ENCODE measurements at places on chromosomes 11 and 22.

DNA sequence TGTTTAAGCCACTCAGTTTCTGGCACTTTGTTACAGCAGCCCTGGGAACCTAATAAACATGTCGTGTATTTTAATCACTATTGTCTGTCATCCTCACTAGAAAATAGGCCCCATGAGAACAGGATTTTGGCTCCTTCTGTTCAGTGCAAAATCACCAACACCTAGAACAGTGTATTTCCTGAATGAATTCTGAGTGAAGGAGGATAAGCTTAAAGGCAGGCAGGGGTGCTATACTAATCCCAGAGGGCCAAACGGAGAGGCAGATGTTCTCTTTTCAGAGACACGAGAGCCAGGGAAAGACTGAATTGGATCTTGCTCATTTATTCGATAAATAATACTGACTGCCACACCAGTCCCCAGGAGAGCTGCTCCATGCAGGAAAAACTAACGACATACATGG lies 10.4 kb downstream of the SMCO4 start:
- no peak for DNase-seq

DNA sequence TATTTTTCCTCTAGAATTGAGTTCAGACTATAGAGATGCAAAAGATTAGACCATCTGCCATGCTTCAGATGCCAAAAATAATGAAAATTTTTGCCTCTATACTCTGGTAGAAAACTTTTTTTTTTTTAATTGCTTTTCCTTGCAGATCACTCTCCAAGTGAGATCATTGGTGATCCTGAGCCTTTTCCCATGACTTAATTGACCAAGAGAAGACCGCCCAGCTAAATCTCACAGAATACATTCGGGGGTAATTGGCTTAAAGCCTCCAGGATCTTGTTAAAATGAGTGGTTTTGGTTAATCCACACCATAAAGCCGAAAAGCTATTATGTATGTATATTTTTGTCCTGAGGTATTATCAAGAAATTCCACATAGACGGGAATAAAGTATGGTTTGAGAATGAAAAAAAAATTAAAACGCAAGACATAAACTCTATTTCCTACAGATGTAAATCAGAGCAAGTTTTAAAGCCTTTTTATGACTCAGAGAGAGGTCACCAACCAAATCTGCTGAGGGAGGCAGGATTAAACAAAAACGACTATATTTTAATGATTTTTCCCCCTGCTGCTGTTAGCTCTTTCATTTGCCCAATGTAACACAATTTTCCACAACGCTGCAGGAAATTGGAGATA lies 64.0 kb downstream of the PARVA start:
- no peak for DNase-seq

- DNase-seq: no peak
Observed at GRCh38 chr11:18471995-18472394, 16.3 kb downstream of the LDHAL6A start.

GRCh38 chr22:23376256-23376655 lies 195.9 kb downstream of the BCR start:
- DNase-seq: no peak

GRCh38 chr11:78708388-78708787 lies 133.7 kb upstream of the NARS2 start:
- DNase-seq: no peak

DNA sequence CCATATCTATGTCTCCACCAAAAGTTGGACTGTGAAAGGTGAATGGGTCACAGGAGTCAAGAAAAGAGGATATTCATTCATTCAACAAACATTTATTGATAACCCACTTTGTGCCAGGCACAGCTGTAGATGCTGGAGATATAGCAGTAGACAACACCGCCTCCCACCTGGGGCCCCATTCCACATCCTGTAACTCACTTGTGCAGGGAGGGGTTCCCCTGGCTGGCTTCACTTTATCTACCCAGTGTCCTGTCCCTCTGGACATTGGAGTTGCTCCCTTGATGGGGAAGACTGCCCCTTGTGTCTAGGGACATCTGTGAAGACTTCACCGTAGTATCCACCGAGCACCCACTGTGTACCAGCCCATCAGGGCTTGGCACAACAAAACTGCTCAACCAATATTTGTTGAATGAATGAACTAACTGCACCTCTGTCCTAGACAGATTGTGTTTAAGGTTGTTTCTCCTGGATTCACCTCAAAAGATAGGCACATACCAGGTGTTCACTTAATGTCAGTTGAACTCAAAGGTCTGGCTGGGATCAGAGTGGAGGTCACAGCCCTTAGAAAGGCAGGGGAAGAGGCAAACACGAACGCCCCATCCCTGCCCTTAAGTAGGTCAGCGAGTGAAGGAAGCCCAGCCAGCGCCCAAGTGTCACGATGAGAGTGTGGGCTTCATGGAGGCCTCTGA lies 1.4 kb upstream of the OVOL1 start:
- no peak for DNase-seq

DNA sequence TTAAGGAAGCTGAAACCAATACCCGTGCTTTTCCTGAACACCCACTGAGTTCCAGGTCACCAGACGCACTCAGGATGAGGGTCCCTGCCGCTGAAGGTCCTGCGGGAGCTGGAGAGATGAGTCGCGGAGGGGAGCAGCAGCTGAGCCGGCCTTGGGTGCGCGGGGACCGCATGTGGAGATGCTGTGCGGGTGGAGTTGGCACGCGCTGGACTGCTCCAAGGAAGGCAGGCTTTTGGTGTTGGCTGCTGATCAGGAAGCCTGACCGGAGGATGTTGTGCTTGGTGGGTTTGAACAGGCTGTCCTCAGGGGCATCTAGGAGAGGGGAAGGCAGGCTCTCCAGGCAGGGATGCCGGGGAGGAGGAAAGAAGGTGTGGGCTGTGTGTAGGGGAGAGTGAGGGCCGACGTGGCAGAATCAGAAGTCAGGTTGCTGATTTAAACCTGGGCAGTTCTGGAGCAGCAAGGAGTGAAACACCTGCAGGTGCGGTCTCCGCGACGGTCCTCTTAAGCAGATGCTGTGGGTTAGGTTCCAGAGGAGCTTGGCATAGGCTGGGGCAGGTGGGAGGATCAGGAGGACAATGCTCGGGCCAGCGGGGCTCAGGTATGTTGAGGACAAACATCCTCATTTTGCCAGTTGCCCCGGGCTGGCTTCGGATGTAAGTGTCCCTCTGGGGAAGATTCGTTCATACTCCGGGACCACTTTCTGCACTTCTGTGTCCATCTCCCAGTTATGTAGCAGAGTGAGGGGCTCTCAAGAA lies 197.5 kb upstream of the B3GAT1 start:
- DNase-seq: no peak

GRCh38 chr11:30818721-30819120 lies 232.6 kb upstream of the MPPED2 start:
- no peak for DNase-seq

DNA sequence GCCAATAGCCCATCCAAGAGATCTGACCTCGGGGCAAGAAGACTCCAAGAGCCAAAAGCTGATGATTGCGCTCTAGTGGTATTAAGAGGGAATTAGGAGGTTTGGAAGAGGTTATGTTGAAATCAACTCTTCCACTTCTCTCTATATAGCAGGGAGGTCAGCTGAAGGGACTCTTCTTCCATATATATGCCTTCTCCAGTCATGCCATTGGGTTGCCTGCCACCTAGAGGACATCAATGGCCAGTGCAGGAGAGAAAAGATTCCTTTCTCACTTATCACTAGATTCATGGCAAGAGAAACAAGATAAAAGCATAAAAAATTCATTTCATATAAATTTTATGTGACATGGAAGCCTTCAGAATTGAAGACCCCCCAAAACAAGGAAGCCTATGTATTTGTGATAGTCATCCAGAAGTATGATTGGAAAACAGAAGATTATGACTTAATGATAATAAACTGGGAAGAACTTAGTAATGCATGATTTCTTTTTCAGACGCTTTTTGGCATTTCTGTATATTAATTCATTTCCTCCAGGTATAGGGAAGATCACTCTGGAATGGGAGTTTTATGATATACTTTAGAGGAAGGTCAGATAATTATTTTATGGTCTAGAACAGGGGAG lies 435.1 kb upstream of the DDI1 start:
- DNase-seq: no peak

DNA sequence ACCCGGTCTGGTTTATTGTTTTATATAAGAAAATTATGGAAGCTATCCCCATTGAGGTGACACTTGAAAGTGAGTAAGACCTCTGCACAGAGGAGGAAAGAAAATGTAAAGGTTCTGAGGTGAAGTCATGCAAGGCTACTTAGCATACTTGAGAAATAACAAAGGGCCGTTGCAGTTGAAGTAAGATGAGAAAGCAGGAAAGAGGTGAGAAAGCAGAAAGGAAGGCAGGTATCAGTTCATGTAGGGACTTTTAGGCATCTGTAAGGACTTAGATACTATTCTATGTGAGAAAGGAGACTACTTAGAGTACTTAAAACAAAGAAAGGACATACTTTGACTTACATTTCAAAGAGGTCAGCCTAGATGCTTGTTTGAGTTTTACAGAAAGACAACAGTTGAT lies 84.7 kb downstream of the CASP12 start:
- no peak for DNase-seq

DNA sequence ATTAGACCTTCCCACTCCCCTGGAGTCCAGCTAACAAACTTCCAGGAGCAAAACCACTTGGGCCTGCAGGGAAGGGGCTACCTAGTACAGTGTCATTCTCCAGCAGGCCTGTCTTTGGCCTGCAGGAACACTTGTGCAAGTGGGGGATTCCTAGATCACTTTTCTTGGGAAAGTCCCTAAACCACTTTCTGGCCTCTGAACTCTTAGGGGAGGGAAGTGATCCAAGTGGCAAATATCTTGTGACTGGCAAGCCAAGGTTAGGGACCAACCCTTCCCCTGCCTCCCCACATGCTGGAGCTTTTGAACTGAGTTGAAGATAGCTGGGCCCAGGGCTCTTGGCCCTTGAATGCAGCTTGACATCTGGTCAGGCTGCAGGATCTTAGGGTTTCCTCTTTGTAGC lies 17.2 kb downstream of the PPFIBP2 start:
- DNase-seq: no peak

DNA sequence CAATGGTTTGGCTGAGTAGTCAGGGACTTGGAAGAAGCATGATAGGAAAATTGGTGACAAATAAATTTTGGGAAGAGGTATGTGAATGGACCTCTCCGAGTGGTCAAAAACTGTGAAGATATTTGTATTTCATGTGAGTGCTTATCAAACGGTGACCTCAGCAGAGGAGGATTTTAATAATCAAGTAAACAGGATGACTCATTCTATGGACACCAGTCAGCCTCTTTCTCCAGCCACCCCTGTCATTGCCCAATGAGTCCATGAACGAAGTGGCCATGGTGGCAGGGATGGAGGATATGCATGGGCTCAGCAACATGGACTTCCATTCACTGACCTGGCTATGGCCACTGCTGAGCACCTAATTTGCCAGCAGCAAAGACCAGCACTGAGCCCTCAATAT lies 21.2 kb downstream of the MS4A4E start:
- DNase-seq: no peak

DNA sequence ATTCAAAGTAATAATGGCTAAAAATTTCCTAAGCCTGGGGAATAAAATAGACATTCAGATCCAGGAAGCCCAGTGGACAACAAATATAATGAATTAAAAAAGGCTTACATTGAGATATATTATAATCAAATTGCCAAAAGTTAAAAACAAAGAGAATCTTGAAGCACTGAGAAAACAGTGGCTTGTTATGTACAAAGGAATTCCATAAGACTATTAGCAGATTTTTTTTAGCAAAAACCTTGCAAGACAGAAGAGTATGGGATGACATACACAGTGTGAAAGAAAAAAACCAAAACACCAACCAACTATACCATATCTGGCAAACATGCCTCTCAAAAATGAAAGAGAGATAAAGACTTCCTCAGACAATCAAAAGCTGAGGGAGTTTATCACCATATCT lies 20.7 kb downstream of the OR10V1 start:
- no peak for DNase-seq

- no peak for DNase-seq
Observed at GRCh38 chr11:67347964-67348749, 5.2 kb downstream of the POLD4 start.

DNA sequence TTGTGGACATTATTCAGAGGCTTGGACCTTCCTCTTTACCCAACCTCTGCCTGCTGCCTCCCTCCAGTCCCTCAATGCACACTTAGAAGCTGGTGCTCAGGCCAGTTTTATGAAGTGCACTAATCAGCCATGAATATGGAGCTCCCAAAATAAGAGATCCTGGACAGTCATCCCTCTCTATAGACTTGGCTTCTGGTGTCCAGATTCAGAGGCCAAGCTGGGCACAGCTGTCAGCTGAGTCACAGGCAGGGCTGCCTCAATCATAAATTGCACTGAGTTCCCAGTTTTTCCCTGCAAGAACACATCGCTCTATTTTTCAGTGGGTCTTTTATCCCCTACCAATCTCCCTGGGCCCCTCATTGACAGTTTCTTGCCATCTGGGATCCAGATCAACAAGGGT lies 161.7 kb upstream of the CADM1 start:
- DNase-seq: no peak

- no peak for DNase-seq
Observed at GRCh38 chr11:119831011-119831410, 102.0 kb upstream of the NECTIN1 start.

DNA sequence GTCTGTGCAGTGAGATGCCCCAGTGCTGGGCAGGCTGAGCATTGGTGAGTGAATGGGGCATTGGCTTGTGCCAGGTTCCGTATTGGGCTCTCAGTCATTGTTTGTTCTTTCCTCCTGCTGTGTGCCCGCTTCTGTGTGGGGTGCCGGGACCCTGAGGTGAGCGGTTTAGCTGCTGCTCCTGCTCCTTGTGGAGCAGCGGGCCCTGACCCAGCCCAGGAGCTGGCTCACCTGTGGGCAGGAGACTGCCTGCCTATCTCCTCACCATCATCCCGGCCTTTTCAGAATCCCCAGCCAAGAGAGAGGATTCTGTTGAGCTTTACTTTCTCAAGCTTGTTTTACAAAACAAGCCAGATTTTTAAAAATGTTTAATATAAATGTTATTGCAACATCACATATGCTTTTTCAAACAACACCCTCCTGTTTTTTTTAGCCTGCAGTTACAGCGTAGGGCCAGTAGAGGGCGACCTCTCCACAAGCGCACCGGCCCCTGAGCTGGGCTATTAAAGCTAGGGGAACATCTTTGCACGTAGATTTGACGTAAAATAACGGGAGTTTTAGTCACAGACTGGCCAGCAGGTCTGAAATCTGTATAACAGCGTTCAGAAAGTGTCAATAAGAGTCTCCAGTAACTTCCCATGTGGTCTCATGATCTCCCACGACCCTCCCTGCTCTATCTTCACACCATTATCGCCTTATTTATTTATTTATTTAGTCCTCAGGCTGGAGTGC lies 25.1 kb upstream of the RELT start:
- DNase-seq: peak; percentile 24

DNA sequence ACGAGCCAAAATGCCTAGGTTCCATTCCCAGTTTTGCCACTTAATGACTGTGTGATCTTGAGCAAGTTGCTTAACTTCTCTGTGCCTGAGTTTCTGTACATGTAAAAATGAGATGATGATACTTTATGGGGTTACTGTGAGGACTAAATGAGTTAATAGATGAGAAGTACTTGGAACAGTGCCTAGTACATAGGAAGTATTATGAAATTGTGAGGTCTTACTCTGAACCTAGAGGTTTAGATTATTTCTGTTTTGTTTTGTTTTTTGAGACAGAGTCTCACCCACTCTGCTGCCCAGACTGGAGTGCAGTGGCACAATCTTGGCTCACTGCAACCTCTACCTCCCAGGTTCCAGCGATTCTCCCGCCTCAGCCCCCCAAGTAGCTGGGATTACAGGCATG lies 227.0 kb upstream of the POU2AF2 start:
- no peak for DNase-seq
